Brain (organoid and tissue), 16 donors: ENCODE measurements at places on chromosomes 6 and 20.

GRCh38 chr6:816510-817084, 123.7 kb upstream of the EXOC2 start:
- no peak for DNase-seq

DNA sequence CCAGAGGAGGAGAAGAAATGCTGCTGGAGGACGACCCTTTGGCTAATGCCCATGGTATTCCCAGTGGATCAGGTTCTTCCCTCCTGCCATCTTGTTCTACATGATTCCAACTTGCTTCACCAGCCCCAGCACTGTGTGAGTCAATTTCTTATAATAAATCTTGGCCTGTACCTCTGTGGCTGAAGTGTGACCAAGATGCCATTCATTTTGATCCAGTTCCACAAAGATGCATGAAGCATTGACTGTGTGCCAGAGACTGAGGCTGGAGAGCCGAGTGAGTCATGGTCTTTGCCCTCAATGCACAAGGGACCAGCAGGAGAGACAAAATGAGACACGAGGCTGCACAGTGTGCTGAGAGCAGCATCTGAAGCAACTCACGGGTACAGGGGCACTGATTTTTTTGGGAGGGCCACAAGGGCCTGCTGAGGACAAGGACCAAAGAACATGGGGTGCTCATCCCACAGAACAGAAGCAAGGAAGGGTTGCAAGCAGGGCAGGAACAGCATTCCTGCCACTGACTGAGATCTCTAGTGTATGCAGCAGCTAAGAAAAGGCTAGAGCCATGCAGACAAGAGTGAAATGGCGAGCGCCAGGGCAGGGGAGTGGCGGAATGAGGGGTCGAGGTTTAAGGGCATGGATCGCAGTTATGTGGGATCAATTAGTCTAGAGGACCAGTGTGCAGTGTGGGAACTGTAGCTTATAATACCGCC, 207.0 kb downstream of the THBS2 start:
- DNase-seq: no peak

GRCh38 chr6:12637960-12638641, 78.5 kb upstream of the PHACTR1 start:
- DNase-seq: peak; percentile 75

DNA sequence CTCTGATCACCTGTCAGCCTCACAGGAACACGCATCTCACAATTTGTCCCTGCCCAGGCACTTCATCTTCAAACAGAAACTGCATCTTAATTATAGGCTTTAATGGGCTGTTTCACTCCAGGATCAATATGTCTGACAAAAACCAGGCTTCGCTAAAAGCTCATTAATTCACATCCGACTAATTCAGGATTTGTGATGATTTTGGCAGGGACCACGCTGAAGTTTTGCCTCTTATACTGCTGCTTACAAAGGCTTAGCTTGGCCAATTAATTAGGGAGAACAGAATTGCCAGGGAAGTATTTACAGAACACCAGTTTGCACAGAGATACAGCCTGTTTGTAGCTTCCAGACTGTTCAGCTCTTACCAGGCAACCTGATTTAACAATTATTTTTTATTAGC, 541.0 kb upstream of the SPTLC3 start:
- DNase-seq: peak; percentile 55

GRCh38 chr20:378961-379336, 1.6 kb upstream of the TRIB3 start:
- no peak for DNase-seq

DNA sequence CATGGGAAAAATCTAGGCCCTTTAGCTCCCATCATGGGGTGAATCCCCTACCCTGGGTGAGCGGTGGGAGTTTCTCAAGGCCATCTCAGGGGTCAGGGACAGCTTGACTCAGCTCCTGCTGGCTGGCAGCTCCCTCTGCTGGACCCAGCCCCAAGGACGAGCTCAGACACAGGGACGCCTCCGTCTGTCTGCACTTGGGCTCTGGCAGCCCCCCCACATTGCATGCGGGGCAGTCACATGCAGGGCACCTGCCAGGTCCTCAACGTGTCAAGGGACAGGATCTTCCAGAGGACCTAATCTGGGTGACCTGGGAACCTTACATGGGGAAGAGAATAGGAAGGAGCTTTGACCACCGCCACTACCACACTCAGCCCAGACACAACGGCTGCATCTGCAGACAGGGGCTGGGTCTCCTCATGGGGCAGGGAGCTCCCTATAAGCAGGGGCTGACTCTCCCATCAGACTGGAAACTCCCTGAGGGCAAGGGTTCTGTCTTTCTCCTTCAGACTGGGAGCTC, 173.4 kb downstream of the MRPL14 start:
- no peak for DNase-seq

DNA sequence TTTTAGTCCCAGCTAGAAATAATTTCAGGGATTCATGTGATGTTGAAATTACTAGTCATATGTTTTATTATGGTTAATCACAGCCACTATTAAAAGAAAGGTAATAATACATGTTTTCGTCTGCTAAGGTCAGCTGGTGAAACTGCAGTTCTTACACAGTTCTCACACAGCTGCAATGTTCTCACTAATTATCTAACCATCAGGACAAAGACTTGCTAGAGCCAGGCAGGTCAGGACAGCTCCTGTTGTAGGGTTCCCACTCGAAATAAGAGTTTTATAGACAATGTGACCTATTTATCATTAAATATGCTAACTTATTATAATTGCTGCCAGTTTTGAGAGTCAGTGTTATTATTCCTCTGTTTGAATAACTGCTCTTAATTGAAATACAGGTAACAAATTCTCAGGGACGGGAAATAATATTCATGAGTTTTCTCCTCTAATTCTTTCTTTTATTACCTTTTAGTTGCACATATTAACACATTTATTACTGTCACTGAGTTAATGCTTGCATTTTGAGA, 97.9 kb downstream of the GJA1 start:
- DNase-seq: no peak

DNA sequence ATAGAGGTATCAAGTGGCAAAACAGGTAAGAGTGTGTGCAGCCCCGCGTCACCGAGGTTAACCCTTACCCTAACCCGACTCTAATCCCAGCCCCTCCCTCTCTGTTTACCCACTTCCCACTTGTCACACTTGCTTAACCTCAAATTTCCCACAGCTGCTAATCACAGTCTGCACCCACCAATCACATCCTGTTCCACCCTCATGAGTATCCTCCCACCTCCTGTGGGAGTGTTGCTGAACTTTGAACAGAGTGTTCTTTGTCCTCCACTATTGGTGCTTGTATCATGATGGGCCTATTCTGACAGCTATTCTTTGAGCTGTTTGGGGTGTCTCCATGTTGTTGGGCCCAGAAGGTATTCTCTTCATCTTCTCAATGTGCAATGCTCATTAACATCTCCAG, 487.8 kb downstream of the PTPRT start:
- DNase-seq: no peak

GRCh38 chr20:18577942-18578341, 9.9 kb upstream of the DTD1 start:
- no peak for DNase-seq

- no peak for DNase-seq
These were observed 27.4 kb downstream of the KCNQ5 start for GRCh38 chr6:72649032-72649984.

DNA sequence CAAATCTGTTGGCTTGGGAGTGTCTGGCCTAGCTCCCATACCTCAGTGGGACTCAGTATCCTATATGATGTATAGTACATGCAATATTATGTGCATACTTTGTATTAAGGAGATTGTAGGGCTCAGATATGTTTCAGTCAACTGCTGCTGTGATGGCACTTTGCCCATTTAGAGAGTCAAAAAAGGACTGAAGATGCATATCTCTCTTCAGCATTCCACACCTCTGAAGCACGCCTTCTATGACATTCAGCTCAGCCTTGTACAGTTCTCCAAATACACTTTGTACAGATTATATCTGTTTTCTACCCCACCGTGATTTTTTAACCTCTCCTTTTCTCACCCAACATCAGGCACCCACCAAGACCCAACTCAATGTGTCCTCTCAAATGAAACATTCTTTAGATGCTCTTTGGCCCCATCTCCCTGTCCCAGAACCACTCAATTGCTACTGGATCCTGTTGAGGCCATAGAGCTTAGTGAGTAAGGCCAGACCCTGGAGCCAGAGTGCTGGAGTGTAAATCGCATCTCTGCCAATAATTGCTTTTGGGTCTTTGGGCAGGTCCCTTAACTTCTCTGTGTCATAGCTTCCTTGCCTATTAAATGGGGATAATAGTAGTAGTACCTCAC, 15.6 kb downstream of the ENPP1 start:
- no peak for DNase-seq
